Progenitor cell of endocrine pancreas (in vitro differentiated cells): ENCODE measurements at places on chromosomes 2 and 18. TPM values are rescaled to one million over a fixed set of nuclear protein-coding genes. Genes with fewer than 3 reads are reported as not detected.

DNA sequence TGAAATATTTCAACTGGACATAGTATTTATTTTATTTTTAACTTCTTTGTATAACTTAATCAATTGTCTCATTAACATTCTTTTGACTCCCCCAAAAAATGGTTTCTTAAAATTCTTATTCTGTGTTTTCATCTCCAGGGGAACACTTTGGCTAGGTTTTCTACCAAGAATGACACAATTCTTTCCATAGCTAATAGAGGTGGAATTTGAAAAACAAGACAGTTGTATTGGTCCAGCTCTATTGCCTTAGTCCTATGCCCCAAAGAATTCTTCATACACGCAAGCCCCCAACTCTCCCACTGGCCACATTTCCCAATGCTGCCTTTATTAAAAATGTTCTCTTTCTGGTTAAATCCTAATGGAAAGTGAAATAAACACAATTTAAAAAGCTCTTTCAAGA lies 104.7 kb upstream of the PKDCC start:
- H3K27me3 ChIP-seq = no peaks in the 10 kb centered on the region
- H3K4me1 ChIP-seq = peaks cover 35% of the 10 kb centered on the region
- H3K4me3 ChIP-seq = no peak overlapping the region
- no peak for DNase-seq
- no peak overlapping the region for H3K27ac ChIP-seq
- no peaks in the 10 kb centered on the region for H3K36me3 ChIP-seq

SMYD1 gene
- total RNA-seq = not detected in 2 replicates

SNRPD1 gene
- total RNA-seq = 72.9 and 76.7 TPM in 2 replicates

CROCC2 gene
- total RNA-seq = 0.36 and 0.40 TPM in 2 replicates

FEV gene
- total RNA-seq = 13.5 and 15.6 TPM in 2 replicates
